ENCODE measurements at places on chromosomes 16 and 17.

DNA sequence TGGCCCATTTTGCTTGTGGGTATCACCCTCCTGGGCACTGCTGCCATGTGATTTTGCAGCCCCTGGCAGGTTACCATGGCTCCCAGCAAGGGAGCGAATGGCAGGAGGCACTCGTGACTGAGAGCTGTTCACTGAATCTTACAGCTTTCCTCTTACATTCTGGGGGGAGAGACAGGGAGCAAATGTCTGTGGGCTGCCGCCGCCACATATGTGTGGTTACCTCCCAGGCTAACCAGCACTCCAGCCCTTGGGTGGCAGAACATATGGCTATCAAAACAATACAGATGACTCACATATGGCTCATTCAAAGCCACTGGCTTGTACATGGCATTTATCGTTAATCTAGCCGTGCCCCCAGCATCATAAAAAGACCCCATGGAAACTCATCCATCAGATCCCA is 19.8 kb downstream of the GTF3C1 start:
- DNase-seq, result no peak

DNA sequence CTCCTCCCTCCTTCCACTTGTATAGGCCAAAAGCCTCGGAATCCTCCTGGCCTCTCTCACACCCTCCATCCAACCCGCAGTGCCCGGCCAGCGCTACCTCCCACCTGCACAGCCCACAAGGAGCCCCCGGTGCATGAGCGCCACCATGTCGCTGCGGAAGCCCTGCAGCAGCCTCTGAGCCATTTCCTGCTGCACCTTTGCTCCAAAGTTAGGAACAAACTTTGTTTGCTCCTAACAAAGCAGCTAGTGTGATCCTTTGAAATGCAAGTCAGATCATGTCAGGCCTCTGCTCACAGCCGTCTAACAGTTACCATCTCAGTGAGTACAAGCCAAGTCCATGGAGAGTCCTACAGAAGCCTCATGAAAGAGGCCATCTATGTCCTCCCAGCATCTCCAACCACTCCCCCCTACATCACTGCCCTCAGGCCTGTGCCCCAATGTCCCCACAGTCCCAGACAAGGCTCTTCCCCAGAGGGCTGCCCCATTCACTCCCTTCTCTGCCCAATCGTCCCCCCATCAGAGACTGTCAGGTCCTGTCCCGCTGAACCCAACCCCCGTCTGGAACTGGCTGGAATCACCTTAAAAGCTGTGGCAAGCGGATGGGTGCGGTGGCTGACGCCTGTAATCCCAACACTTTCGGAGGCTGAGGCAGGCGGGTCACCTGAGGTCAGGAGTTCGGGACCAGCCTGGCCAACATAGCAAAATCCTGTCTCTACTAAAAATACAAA is 7.5 kb downstream of the DCAKD start:
- DNase-seq, result no peak

- DNase-seq, result no peak
Observed at GRCh38 chr16:89476379-89476778, 14.0 kb downstream of the ANKRD11 start.

DNA sequence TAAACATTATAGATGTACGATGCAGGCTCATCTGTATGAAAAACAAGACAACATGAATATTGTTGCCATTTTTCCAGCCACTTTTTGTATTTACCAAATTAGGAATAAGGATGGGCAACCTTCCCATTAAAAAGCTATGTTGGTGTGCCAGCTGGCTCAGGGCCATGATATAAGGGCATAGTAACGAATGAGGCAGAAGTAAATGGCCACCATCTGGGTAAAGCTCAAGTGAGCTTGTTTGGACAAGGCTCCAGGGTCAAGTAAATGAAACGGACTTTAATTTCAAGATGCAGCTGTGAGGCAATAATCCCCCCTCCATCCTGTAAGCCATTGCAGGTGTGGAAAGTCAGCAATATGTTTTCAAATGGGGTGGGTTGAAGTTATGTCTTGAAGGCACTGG is 930.9 kb upstream of the CDH8 start:
- DNase-seq, result no peak

DNA sequence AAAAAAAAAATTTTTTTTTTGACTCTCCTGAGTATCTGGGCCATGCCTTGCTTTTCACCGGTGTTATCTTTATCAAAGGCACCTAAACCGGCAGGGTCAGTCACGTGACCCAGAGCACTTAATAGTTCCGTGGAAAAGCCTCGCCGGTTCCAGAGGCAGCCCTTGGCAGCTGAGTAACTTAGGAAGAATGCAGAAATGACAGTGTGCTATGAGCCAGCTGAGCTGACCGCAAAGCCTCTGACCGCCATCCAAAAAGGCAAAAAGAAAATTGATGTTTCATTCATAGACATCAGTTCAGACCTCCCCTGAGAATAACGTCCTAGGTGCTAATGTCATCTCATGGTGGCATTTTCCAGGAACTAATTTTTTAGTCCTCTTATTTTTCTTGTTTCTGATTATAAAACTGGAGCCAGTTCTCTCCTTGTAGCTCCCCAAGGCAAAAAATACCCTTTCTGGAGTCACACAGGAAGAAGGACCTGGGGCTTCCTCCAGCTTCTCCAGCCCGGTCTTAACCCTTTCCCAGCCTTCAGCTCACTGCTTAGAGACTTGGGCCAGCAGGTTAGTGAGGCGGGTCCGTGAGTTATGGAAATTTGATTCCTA is 122.6 kb downstream of the SOCS1 start:
- DNase-seq, result no peak

GRCh38 chr17:77782611-77783010 is 175.9 kb upstream of the TNRC6C start:
- DNase-seq, result no peak

DNA sequence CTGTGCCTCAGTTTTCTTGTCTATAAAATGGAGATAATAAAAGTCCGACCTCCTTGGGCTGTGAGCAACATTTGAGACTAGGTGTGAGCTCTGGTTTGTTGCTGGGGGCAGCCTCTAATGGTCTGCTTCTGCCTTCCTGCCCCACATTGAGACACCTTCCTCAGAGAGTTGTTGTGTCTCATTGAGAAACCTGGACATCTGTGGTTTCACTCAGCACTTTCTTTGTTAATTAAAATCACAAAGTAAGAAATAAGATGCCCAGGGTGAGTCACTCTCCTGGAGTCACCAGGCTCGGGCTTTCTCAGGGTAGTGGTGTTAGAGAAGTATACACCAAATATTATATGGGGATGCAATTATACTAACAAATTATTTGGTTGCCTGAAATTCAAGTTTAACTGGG is 389.2 kb upstream of the SALL1 start:
- DNase-seq, result no peak
